CD4-positive, alpha-beta T cell treated with Interleukin-12 subunit alpha and Interleukin-12 subunit beta, for 1 hour (primary cell): ENCODE measurements at places on chromosomes 1 and 21.

DNA sequence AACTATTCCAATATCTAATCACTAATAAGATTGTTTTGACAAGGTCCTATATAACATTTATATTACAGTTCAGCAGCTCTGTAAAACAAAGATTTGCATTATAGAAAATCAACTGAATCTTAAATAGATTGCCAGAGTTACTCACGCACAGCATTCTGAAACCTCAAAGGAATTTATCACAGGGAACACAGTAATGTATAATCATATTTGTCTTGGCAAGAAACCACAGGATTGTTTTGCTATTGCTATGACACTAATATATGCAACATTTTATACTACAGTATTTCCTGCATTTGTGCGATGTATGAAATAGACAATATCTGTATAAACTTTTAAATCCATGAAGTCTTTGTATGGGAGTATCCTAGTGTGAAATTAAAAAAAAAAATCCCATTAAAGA is 101.4 kb downstream of the PLPPR5 start:
- DNase-seq = no peak

DNA sequence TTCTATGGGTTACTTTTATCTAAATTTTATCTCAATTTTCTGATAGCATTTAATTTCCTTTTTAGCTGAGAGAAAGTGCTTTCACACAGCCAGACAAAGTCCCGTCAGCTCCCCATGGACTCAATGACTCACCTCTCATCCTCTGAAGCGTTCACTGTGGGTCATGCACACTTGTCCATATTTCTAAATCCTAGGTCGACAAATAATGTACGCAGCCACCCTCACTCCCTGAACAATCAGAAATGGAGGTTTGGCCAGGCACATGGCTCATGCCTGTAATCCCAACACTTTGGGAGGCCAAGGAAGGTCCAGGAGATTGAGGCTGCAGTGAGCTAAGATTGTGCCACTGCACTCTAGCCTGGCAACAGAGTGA is 42.4 kb upstream of the COA6 start:
- no peak for DNase-seq

DNA sequence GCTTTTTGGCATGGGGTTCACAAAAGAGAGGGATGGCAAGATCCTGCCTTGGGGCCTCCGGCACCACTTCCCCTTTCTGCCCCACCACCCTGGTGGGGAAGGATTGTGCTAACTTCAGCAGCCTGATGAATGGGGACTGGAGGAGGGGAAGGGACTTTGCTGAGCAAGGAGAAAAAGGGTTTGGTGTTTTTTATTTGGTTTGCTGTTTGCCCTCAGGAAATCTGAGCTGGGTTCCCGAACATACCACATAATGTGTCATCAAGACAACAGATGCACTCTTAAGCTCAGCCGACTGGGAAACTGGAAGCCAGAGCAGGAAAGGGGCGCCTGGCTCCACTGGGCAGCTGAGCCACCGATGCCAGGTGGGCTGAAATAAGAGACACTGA is 19.8 kb downstream of the OLFML2B start:
- DNase-seq = no peak

DNA sequence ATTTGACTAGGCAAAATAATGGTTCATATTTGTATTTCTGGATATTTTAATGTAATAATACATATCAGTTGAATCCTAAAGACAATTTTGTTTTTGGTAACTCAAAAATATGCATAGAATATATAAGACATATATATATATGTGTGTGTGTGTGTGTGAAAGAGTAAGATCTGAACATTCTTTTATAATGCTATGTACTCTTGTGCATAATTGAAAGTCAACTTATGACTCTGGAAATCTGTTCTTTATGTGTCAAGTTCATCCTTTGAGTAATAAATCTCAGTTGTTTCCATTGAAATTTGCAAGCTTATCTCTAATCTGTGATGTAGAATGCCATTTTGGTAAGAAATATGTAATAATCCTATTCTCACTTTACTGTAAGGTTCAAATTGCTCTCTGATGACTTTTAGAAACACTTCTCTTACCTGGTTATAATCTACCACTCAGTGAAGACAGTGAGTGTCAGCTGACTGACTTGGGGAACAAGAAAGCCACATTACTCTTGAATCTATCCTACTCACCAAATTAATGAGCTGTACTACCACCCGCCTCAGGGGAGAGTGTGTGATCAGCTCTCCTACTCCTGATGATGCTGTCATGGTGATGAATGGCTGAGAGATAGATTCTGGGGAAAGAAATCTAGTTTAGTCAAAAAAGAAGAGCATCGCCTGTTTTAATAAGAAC is 15.0 kb upstream of the NEK7 start:
- DNase-seq = no peak
